Activated gamma-delta T cell (primary cell): ENCODE measurements at places on chromosomes 1 and 21.

DNA sequence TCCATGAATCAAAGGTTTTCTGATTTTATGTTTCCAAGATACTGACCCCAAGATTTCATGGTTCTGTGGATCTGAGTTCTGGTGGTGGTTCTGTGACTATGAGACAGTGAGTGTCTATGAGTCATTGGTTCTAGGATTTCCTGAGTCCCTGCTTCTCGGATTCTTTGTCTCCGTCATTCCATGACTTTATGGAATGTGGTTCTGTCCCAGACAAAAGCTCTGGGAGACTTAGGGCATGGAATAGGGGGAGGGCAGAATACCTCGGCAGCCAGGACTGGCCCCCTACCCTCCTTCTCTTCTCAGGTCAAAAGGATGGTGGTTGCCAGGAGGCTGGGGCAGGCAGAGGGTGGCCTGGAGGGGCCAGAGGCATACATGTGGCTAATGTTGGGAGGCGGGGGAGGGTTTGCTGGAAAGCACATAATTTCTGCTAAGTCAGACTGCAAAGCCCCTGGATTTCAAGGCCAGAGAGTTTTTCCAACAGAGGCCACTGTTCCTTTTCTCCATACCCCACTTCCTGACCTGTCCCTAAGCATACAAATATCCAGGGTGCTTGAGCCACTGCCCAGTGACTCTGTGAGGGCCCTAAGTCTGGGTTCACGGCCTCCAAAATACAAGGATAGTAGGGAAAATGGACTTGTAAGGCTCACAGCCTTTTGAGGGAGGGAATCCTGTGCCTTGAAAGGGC, 17.2 kb downstream of the CDCP2 start:
- no peak for DNase-seq

GRCh38 chr1:193408782-193409293, 222.4 kb upstream of the B3GALT2 start:
- no peak for DNase-seq

GRCh38 chr21:25421321-25422028, 185.8 kb downstream of the MRPL39 start:
- no peak for DNase-seq

DNA sequence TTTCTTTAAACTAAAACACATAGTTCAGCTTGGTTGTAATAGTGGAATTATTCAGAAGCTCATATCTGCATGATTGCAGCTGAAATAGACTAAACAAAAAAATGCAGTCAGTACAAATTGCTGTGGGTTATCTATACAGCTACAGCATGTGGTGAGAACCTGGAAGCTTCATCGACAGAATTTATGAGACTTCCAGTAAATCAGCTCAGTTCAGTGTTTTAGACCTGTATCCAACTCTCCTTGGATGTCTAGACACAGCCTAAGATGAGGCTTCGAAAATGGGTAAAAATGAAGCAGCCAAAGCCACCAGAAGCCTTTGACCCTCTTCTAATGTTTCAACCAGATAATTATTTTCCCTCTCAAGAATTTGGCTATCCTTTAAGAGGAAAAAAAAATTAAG, 127.1 kb upstream of the C1orf105 start:
- no peak for DNase-seq

GRCh38 chr1:232367293-232367692, 262.6 kb downstream of the SIPA1L2 start:
- DNase-seq = no peak

- DNase-seq = no peak
Observed at GRCh38 chr1:58968360-58968952, 184.6 kb upstream of the JUN start.

DNA sequence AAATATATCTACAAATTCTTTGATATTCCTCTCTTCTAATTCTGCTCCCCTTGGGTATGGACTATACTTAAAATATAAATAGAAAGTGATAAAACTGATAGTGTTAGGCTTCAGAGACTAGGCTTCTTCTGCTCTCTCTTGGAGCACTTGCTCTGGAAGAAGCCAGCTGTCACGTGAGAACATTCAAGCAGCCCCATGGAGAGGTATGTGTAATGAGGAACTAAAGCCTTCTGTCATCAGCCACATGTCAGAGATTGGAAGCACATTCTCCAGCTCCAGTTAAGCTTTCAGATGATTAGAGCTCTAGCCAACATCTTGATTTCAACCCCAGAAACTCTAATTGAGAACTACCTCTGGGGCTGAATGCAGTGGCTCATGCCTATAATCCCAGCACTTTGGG, 34.3 kb downstream of the XKR8 start:
- no peak for DNase-seq

GRCh38 chr21:31895077-31895835, 22.4 kb downstream of the HUNK start:
- DNase-seq = no peak

- DNase-seq = no peak
Observed at GRCh38 chr21:36560933-36561575, 81.1 kb upstream of the CLDN14 start.
